Stimulated activated CD8-positive, alpha-beta memory T cell treated with anti-CD3 and anti-CD28 coated beads, Interleukin-12 subunit alpha, Interleukin-12 subunit beta, amount 100 ng/mL, for 1 hour (primary cell): ENCODE measurements at places on chromosomes 16 and 17.

- DNase-seq: no peak
These were observed 7.9 kb upstream of the SLFN14 start for GRCh38 chr17:35568561-35568960.

- DNase-seq: no peak
These were observed 12.5 kb downstream of the ADCY9 start for GRCh38 chr16:4103745-4104144.

GRCh38 chr16:22372882-22373661 is 1.3 kb downstream of the CDR2 start:
- no peak for DNase-seq

DNA sequence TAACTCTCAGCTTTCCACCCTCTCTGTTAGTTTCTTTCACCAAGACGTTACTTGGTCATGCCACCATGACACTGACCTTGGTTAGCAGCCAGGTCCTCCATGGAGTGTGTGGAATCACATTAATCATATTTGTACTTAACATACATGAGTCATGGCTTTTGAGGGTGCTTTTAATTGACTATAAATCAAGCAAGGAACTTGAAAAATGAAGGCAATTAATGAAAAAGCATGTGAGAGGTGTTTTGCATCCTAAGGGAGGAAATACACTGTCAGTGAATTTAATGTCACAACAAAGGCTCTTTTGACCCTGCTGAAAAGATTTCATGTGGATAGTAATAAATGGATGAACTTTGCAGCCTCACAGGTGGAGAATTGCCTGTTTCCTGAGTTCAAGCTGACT is 240.7 kb downstream of the CDH13 start:
- DNase-seq: no peak

GRCh38 chr16:8376858-8377257 is 213.5 kb downstream of the TMEM114 start:
- DNase-seq: no peak

DNA sequence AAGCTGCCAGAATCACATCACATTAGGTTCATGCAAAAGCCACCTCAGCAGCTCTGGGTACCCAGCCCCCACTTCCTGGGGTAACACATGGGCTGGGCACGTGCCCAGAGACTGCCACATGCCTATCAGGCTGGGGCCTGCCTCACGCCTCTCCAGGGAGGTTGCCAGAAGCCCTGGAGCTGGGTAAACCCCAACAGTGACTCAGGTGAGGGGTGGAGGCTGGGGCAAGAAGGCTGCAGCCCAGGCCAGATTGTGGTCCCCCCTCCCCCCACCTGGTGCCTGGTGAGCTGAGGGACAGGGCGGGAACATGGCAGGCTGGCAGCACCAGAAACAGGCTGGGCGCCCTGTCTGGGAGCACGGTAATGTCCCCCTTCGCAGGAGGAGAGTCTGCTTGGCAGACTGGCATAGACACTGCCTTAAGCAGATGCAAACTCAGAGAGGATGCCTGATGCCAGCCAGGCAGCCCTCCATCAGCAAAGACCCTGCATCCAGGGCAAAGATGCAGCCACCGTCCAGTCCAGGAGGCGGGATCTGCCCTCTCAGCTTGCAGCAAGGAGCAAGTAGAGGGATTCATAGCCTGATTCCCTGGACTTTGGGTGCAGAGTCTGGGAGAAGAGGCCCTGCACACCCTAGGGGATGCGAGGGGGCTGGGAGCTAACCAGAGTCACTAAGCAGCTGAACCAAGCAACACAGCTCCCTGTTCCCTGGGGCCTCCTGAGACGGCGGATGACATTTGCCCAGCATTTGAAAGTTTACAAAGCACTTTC is 28.8 kb downstream of the NGFR start:
- no peak for DNase-seq

- no peak for DNase-seq
These were observed 13.0 kb downstream of the GUCY2D start for GRCh38 chr17:8015236-8015956.

- no peak for DNase-seq
These were observed 1.0 kb upstream of the ENDOV start for GRCh38 chr17:80413771-80414507.

- peak; percentile 46 for DNase-seq
These were observed 414 bp downstream of the DUSP14 start for GRCh38 chr17:37490022-37490587.

- no peak for DNase-seq
These were observed 88.4 kb upstream of the CIBAR2 start for GRCh38 chr16:85200471-85201278.

DNA sequence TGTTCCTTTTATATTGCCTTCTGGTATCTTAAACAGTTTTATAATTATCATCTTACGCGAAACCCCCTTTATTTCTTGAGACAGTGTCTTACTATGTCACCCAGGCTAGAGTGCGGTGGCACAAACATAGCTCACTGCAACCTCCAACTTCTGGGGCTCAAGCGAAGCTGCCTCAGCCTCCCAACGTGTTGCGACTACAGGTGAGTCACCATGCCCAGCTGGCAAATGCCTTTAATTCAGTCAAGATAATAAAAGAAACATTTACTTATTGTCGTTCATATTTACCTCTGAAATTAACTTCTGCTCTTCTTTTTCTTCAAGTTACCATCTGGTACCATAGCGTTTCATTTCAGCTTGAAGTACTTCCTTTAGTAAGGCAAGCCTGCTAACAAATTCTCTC is 43.9 kb downstream of the FBXL20 start:
- no peak for DNase-seq

- DNase-seq: peak; percentile 49
These were observed 6.1 kb upstream of the STAC2 start for GRCh38 chr17:39231591-39232551.

DNA sequence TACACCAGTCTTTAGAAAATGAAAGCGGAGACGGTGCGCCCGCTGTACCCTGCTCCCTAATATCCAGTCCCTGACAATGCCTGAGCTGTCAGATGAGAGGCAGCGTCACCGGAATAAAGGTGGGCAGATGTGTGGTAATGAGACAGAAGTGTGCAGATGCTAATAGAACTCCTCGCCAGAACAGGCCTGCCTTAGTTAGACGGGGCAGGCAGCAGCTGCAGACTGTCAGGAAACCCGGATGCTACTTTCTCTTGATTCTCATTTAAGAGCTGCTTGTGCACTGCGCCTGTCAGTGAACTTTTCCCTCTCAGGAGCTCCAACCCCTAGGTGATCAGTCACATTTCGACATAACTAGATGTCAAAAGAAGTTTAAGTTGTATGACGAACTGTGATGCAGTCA is 221.8 kb upstream of the IRX3 start:
- no peak for DNase-seq

DNA sequence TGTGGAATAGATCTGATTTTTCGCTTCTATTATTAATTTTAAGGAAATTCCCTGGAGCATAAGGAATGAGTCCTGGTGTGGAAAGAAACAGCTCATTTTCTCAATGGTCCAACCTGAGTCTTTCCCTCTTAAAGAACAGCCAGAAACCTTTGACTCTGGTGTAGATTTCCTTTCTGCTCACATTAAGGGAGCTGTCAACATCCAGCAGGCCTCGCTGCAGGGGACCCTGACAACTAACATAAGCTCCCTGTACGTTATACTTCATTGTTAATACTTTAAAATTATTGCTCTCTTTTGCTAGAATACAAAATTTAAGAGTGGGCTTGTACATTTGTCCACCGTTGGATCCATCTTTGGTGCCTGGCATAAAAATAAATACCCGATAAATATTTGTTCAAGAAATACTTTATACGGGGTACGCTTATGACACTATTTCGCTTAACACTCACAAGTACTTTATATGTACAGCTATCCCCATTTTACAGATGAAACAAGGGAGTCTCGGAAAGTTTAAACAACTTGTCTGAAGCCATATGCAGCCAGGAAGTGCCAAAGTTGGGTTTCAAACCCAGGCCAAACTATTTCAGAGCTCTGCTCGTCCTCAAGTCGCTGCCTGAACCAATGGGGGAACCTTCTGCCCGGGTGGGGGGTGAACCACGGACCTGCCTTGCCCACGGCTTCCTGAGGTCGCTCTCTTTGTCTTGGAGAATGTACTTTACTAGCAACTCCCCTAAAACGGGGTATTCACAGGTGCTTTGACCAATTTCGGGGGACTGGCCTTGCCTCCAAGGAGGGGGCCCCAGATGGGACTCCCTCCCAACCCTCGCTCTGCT is 611 bp downstream of the SMARCE1 start:
- peak; percentile 22 for DNase-seq

DNA sequence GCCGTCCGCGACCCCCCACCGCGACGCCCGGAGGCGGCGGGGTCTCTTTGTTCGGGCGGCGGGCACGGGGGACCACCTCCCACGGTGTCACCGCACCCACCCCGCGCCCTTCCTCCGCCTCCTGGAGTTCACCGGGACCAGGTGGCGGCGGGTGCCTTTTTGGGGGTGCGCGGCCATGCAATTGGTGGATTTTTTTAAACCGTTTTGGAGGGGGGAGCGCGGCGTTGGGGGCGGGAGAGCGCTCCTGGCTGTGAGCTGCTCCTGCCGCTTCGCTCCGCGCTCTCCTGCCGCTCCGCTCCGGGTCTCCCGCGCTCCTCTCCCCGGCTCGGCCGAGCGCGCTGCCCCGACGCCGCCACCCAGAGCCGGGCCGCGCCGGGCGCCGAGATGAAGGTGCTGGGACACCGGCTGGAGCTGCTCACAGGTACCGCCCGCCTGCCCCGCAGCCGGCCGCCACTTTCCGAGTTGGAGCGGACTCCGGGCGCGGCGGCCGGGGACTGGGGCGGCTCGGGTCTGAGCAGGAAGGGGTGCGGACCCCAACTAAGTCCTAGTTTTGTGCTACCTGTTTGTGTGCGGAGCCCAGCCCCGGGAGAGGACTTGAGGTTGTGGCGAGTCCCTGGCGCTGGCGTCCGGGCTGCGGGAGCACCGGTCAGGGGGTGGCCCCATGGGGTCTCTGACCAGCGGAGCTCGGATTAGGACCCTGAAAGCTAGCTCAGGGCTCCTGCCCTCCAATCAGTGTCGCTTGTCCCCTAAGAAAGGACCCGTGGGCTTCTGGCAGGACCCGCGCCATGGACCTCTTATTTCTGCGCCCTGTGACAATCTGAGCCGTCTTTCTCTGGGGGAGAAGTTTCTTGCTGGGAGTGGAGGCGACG is 35.7 kb upstream of the NDRG4 start:
- DNase-seq: no peak

DNA sequence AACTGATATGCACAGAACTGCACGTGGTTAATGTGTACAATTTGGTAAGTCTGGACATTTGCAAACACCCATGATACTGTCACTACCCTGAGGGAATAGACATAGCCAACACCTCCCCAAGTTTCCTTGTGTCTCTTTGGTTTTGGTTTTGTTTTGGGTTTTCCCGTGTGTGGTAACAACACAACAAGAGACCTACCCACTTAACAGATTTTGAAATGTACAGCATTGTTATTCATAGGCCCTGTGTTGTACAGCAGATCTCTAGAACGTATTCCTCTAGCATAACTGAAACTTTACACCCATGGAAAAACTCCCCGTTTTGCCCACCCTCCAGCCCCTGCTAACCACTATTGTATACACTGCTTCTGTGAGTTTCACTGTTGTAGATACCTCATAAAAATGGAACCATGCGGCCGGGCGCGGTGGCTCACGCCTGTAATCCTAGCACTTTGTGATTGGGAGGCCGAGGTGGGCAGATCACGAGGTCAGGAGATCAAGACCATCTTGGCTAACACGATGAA is 76.3 kb upstream of the TBC1D3K start:
- DNase-seq: no peak

- no peak for DNase-seq
These were observed 30.9 kb upstream of the PLLP start for GRCh38 chr16:57315416-57315815.

DNA sequence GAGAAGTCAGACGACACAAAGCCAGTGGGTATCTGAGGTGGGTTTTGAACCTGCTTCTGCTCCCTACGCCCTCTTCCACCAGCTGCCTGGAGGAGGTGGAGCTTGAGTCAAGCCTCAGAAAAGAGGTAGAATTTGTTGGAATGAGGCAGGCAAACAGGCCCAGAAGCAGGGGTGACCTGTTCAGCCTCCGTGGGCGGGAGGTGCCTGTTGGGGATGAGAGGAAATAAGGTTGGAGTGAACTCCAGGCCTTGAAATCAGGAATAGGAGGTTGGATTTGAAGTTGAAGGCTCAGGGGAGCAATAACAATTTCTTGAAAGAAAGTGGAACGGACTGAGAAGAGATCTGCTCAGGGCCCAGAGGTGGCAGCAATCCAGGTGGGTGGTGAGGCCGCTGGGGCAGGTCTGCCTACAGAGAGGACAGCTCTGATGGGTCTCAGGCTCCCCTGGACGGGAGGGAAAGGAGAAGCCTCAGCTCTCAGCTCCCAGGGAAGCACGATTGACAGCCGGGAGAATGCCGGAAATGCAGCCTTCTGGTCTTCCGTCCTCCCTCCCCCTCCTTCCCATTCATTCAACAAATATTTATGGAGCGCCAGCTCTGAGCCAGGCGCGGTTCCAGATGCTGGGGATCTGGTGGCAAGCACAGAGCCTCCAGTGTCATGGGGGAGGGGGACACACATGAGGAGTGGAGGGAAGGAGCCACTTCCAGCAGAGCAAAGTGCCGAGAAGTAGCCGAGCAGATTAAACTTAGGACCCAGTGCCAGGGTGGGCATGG is 61.9 kb upstream of the CIBAR2 start:
- no peak for DNase-seq

DNA sequence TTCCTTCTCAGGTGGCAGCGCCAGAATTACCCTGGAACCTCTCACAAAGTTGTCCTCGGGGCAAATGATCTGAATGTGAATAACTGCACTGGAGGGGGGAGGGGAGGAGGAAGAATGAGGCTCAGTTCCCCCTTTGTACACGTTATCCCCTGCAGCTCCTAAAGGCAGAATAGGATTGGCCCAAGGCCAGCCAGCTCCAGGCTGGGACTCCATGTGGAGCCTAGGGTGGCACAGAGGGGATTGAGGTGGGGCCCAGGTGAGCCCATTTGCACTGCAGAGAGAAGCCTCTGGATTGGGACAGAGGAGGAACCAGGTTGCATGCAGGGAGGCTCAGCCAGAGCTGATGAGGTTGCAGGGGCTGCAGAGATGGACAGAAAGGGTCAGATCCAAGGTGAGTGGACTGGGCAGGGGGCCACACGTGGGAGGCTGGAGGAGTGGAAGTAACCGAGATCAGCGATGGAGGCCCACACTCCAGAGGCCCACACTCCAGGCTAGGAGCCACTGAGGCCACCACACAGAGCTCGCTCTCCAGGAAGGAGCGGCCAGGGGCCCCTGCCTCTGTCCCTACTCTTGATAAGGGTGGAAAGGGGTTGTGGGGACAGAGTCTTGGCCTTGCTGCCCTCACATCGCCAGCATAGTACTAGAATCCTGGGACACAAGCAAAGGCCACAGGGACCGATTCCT is 78.6 kb downstream of the RBFOX3 start:
- no peak for DNase-seq
